ENCODE measurements at places on chromosomes 4 and X.

DNA sequence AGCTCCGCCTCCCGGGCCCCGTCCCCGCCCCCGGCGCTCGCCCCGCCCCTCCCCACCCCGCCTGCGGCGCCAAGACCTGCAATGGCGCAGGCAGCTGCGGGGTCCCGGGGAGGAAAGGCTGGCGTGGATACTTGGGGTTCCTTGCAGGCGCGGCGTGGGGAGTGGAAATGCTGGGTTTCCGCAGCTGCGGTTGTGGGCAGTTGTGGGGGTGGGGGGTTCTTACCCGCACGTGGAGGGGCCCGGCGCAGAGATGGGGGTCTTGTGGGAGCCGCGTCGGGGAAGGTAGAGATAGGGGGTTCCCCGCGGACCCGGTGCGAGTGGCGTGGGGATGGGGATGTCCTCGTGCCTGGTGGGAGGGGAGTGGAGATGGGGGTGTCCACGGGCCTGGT, 680 bp upstream of the ASMTL start:
- no peak for DNase-seq

DNA sequence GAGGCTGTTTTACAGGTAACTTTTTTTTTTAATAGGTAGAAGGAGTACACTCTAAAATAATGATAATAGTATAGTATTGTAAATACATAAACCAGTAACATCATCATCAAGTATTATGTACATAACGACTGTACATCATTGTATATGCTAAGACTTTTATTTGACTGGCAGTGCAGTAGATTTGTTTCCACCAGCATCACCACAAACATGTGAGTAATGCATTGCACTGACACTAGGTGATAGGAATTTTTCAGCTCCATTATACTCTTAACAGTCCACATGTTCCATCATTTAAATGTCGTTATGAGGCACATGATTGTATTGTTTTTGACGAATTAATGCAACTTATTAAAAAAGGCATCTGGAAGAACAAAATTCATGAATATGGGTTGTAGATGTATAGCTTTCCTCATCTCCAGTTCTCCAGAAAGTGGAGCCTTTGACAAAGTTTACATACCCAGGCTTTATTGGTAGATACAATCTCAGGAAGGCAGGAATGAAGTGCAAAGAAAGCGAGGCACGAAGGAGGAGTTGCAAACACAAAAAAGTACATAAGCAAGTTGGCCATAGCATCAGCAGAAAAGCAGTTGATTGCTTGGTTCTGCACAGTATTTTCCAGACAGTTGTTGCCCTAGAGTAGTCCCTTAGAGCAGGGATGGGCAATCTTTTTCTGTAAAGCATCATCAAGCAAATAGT, 336.9 kb upstream of the NR3C2 start:
- DNase-seq = no peak

- no peak for DNase-seq
Measured at GRCh38 chr4:99394896-99395295, 40.2 kb downstream of the ADH7 start.

DNA sequence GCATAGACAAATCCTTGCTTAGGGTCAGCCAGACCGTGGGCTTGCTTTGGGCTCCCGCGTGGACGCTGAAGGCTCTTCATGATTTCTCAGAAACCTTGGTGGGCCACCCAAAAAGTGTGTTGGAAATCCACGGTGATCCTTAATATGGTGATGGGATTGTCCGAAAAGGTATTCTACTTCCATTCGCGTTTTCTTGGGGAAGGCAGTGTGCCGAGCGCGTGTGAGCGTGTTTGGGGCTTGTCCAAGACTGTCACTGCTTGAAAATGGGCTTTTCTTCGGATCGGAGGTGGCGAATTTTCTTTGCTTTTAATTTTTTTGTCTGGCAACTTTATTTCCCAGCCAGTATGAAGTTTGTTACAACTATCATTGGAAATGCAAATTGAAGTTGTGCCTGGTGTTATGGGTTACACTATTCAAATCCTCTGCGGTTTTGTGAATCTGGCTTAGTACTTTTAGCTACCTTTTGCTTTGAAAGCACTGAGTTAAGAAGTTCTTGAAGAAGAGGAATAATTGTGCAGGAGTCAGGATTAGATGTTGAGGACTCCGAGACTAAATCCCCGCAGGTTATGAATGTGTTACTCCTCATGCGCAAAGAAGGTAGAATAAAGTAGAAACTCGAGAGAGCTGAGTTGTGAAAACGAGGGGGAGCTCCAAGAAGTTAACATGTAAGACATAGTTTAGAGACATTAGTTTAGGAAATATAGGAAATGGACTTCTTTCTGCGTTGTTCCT, 3.2 kb downstream of the SPRY1 start:
- no peak for DNase-seq

DNA sequence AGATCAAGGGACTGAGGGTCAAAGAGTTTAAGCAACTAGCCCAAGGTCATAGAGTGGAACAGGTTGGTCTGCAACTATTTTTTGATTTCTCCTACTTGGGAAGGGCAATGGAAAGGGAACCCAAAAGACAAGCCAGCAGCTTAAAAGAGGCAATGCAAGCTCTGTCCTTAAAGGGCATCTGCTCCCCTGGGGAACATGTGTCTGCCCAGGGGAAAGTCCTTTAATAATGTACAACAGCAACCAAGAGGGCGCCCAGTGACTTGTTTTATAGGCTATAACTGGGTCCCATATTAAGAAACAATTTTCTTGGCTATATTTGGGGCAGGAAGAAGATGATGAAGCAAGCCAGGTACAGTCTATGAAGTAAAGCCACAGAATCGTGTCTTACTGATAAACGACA, 54.7 kb upstream of the RBM47 start:
- no peak for DNase-seq

DNA sequence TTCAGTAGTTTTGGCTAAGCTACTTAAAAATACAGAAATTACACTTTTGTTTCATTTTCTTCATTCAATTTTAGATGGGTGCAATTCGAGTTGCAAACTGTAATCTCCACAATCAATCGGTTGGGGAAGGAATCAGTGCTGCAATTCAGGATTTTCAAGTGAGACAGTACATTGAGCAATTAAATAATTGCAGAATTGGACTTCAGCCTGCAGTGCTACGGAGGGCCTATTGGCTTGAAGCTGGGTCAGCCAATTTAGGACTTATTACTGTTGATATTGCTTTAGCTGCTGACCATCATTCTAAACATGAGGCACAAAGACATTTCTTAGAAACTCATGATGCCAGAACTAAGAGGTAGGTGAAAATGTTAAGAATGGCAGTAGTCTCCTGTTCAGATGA, 77.7 kb downstream of the BLTP1 start:
- DNase-seq = no peak

DNA sequence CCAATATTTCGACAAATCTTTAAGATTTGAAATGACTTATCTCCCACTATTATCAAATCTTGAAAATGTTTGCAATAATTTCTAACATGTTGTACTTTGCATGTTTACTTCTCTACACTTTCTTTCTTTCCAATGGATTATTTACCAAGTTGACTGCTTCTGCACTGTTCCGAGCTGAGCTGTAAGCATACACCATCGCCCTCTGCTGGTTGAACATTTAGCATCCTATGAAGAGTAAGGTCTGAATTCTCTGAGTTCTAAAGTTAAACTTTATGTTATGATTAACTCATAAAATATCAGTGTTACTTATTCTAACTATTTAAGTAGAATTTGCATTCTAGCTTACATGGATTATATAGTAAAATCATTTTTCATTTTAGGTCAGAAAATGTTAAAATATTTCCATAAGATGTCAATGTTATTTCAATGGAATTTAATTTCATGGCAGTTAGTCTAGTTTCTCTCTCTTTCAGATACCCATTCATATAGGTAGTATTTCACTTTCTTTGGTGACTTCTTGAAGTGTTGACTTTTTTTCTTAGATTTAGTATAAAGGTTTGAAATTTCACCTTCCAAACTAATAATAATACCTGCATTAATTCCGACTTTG, 137.4 kb downstream of the DKK2 start:
- peak; percentile 64 for DNase-seq

DNA sequence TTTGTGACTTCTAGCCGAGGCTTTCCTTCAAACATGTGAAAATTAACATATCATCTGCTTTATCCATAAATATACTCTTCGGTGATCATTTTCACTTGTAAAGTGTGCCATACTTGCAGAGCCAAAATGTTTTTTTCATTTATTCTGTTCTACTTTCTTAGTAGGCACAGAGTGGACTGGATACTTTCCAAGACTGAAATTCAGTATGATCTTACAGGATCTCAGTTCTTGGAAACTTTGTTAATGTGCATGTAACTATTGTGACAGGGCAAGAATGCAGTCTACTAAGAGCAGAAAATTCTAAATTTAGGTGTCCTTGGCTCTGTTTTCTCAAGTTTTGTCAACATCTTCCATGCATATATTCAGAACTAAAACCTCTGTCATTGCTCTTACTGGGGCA, 284.9 kb downstream of the TEX13A start:
- no peak for DNase-seq

GRCh38 chrX:35680940-35681346, 117.2 kb upstream of the MAGEB16 start:
- no peak for DNase-seq

GRCh38 chrX:82848111-82848510, 660.0 kb upstream of the POU3F4 start:
- DNase-seq = no peak

GRCh38 chr4:33518856-33519255, 2725.5 kb downstream of the ARAP2 start:
- DNase-seq = no peak

GRCh38 chr4:80265571-80266252, 752 bp upstream of the FGF5 start:
- peak; percentile 42 for DNase-seq

DNA sequence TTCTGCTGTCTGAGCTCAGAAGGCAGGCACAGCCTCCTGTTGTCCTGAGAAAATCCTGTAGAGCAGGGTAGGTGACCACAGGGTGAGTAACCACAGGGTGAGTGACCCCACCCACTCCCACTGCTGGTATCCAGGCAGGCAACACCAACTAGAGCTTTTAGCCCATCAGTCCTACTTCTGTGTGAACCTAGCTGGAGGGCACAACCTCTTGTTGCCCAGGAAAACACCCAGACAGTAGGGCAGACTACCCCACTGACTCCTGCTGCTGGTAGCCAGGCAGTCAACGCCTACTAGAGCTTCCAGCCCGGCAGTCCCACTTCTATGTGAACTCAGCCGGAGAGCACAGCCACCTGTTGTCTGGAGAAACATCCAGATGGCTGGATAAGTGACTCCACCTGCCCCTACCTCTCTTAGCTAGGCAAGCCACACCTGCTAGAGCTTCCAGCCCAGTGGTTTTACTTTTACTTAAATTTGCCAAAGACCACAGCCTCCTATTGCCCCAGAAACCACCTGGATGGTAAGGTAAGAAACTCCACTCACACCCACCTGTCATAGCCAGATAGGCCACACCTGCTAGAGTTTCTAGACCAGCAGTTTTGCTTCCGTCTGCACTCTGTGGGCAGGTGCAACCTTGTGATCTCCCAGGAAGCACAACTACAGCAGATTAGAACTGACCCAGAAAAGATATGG, 371.6 kb downstream of the INPP4B start:
- peak; percentile 53 for DNase-seq

DNA sequence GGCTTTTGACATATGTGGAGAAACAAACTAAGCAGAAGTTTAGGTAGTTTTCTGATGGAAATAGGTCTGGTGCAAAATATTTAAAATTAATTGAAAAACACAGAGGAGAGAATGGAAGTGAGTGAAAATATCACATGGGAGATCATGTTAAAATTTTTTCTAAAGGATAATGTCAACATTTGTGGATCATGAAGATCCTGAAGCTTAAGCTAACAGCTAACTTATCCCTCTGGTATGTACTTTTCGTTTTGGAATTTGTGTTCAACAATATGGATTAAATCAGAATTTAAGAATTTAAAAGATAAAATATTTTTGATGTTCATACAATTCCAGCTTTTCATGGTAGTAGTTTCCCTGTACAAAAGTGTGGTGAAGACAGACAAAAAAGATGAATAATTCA, 572.8 kb upstream of the FAM241A start:
- DNase-seq = no peak

- peak; percentile 50 for DNase-seq
Measured at GRCh38 chr4:173520921-173521466, 9.0 kb downstream of the HAND2 start.

DNA sequence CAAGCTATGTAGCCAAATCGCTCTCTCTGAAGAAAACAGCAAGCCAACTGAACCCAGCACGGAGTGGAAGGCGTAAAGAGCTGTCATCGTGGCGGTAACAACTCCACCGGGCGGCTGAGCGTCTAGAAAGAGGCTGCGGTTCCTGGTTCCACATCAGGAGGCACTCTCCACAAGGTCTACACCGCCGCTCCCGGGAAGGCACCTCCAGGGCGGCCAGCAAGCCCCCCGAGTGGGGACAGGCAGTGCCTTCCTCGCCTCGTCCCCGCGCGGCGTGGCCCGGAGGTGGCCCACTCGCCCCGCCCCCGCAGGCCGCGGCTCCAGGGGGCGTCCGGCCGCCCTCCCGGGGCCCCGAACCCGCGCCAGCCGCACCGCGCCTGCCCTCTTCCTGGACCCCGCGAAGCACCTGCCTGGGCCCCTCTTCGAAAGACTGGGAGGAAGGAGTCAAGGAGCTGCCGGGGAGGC, 755 bp downstream of the KLHL8 start:
- peak; percentile 48 for DNase-seq

DNA sequence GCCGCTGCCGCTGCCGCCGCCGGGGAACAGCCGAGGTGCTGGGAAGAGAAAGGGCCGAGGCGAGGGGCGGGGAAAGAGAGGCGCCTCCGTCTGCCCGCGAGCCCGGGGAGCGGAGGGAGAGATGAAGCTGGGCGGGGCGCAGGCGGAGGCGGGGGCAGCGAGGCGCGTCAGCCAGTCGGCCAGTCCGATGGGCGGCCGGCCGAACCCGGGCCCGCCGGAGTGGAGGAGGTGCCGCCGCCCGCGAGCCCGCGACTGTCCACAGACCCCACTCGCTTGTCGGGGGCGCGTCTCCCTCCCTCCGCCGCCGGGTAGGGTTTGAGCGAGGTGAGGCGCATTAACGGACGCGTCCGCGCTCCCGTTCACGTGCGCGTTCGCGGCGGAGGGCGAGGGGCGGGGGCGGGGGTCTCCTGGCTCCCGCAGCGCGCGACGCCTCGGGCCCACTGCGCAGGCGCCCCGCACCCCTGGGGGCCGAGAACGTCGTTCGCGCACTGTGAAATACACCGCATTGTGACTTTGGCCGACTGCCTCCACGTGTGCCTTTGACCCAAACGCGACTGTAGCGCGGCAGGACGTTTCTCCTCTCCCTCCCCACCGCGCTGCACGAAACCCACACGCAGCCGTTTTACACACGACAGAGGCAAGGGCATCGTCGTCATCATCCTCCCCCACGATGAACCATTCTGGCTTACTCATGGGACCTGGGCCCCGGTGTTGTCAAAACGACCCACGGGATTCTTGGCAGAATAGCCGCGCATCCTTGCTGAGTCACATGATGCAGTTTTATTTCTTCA, at the start of gene NUDT11:
Gene NUDT11 (minus strand): TSS at position 92 of the 791 bp plus-strand sequence. CDS start 148 bp downstream, outside the sequence.
- DNase-seq = no peak

DNA sequence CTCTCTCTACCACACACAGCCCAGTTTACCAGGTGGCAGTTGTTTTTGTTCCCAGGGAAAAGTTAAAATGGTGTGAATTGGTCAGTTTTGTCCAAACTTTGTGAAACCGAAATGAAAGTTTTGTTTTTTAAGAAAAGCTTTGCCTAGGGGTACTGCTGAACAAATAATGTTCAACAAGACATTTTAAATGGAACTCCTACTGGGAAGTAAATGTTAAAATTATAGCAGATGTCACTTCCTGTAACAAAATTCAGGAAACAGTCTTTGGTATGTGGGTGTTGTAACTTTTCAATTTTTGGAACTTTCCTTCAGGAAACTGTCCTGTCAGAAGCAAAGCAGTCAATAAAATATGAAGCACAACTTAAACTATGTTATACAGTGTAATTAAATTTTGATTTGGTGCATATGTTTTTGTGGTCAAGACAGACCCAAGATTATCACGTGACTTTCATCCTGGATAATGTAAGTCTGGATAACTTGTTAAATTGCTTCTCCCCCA, 79.5 kb downstream of the AFF1 start:
- no peak for DNase-seq

GRCh38 chr4:31620476-31620875, 900.3 kb downstream of the PCDH7 start:
- no peak for DNase-seq
